Endothelial cell of umbilical vein (primary cell): ENCODE measurements at places on chromosomes 7 and 10. TPM values are rescaled to one million over a fixed set of nuclear protein-coding genes. Genes with fewer than 3 reads are reported as not detected.
A peak's percentile ranks its signal among the peaks of the same experiment; 100 is the strongest.

- no peak for DNase-seq
- H3K27ac ChIP-seq: no peak overlapping the region
- H3K4me1 ChIP-seq: peaks cover 13% of the 10 kb centered on the region
These were observed 2.5 kb downstream of the ACTR3B start for GRCh38 chr7:152762056-152762455.

DNA sequence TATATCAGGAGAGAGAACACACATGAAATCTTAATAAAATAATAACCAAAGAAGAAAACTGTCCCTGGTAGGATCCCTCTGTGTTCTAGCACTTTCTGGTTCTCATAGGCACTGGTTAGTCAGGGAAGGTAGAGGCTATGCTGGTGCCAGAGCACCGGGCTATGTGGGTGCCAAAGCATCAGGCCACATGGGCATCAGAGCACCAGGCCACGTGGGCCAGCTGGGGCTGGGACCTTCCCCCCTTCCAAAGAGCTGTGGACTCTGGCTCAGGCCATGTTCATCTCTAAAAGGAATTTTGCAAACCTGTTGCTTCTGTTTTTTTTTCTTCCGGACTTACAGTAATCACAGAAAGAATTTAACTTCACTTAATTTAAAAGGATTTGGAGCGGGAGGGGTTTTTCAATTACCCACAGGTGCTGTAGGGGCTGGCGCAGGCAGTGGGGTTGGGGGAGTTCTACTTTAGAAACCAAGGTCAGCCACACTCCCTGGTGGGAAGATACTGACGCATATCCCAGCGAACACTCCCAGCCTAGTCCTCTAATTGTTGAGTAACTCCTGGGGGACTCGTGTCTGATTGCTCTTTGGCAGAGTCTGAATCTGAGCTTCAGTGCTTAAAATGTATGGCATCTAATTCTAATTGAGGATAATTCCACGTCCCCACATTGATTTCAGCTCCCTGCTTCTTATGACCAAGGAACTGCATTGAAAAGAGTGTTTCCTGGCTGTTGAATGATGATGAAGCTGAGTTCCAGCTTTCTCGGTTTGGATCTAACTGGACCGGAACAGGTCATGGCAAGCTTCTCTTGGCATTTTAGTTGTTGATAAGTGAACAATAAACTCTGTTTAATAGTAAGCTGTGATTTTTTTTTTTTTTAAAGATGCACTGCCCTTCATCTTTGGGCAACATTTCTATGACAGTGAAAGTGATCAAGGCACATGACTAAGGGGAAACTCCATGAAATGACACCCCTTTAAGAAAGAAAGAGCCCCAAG, 110.7 kb upstream of the FZD8 start:
- H3K36me3 ChIP-seq: no peaks in the 10 kb centered on the region
- no peak overlapping the region for H3K4me3 ChIP-seq
- no peak for DNase-seq
- no peak overlapping the region for H3K27ac ChIP-seq
- no peaks in the 10 kb centered on the region for H3K4me1 ChIP-seq
- H3K27me3 ChIP-seq: peaks cover under 1% of the 10 kb centered on the region

- no peak overlapping the region for H3K27ac ChIP-seq
- no peaks in the 10 kb centered on the region for H3K4me1 ChIP-seq
- no peak overlapping the region for H3K4me3 ChIP-seq
- no peaks in the 10 kb centered on the region for H3K27me3 ChIP-seq
- no peak for DNase-seq
These were observed 1050.0 kb upstream of the GHITM start for GRCh38 chr10:83089335-83089734.

DNA sequence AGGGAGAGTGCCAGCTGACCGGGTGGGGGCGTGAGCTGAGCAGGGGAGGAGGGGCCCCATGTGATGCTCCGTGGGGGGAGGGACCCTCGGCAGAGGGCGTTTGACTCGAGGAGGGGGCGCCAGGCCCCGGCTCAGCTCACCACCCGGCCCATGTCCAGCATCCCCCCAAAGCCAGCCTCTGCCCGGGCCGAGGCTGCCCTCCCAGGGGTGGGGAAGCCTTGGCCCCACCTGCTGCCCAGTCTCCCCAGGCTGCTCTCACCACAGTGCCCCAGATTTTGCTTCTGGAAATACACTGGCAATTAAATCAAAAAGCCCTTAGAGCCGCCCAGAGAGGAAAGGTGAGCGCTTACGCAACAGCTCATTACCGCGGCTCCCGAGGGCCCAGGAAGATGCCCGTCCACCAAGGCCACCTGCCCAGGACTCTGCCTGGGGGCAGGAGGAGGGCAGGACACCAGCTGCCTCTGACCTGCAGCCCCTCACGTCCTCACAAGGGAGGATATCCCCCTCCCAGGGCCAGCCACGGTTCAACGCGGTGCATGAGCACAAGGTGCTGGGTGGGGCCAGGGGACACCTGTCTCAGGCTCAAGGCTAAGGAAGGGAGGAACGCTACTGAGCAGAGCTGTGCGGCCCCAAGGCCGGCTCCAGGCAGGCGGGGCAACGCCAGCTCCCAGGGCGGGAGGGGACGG, 70.0 kb upstream of the INPP5A start:
- no peak overlapping the region for H3K4me3 ChIP-seq
- no peak overlapping the region for H3K27ac ChIP-seq
- no peaks in the 10 kb centered on the region for H3K36me3 ChIP-seq

GRCh38 chr7:47351233-47352154, 230.4 kb downstream of the TNS3 start:
- no peak for DNase-seq
- H3K36me3 ChIP-seq: no peaks in the 10 kb centered on the region
- no peaks in the 10 kb centered on the region for H3K4me1 ChIP-seq
- H3K27ac ChIP-seq: no peak overlapping the region

DNA sequence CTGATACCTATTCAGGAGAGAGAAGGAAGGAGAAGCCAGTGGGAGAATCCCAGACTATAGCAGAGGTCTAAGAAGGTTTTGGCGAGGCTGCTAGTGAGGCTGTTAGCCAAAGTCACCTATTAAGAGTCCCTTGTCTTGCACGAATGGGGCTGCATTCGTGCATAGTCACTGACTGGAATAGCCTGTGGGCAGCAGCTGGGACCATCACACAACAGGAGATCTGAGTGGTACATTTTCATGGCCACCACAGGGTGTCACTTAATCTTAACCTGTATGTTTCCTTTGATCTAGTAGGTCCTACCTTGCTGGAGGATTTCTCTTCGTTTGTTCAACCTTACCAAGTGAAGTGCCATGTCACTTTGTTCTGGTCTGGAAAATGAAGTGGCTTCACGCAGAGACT, 319.9 kb downstream of the BMPER start:
- no peak for DNase-seq
- H3K36me3 ChIP-seq: no peaks in the 10 kb centered on the region
- no peaks in the 10 kb centered on the region for H3K27me3 ChIP-seq
- H3K4me1 ChIP-seq: no peaks in the 10 kb centered on the region

DNA sequence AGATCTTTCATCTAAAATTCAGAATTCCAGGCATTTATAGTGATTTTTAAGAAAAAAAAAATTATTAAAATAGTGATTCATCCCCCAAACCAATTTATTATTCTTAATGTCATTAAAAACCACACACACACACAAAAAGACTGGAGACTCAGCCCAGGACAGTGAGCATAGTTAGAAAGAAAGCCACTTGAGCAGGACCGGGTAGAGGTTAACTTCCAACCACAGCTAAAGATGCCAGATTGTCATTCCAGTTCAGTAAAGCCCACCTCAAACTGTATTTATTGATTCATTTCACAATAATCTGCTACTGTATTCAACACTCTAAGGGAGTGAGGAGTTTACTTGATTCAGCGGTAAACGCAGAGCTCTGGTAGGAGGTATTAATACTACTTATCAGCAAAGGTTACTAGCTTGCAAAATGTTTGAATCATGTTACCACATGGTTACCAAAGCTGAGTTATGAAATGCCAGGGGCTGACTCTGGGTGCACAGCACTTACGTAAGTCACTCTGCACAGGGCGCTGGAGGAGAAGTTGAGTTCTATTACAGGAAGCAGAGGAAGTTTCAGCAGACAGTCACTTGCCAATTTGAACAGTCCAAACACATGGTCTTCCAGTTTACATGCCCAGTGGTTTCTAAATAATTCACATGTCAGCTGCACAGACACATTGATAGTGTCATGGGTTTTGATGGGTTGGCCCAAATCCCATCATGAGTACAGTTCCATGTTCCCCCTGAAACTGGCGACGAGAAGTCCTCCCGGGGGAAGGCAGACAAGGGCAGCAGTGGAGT, 64.6 kb downstream of the KLF6 start:
- no peaks in the 10 kb centered on the region for H3K36me3 ChIP-seq
- no peak overlapping the region for H3K4me3 ChIP-seq
- peak; percentile 14 for DNase-seq
- no peaks in the 10 kb centered on the region for H3K4me1 ChIP-seq
- no peak overlapping the region for H3K27ac ChIP-seq

- DNase-seq: peak; percentile 62
- peak overlapping the region; percentile 72 for H3K27ac ChIP-seq
- no peaks in the 10 kb centered on the region for H3K27me3 ChIP-seq
- peaks cover 23% of the 10 kb centered on the region for H3K36me3 ChIP-seq
These were observed 1.8 kb downstream of the BRI3 start for GRCh38 chr7:98283127-98283886.

DNA sequence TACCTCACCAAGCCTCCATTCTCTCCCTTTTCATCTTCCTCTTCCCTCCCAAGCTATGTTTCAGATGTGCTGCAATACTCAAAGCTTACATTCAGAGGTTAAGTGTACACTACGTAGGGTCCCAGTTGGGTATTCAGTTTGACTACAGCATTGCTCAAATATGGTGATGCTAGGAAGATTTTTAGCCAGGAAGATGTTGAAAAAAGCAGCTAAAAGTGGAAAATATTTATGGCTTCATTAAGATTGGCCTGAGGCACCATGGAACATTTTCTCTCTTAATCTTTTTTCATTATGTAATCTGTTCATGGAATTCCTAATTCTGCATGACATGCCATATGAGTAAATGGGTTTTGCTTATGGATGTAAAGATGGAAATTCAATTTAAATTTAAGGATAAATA, 72.0 kb upstream of the ABCB5 start:
- no peaks in the 10 kb centered on the region for H3K36me3 ChIP-seq
- no peak overlapping the region for H3K27ac ChIP-seq
- peaks cover 14% of the 10 kb centered on the region for H3K4me1 ChIP-seq
- no peaks in the 10 kb centered on the region for H3K27me3 ChIP-seq

The STEAP4 gene
- not detected in 2 replicates for total RNA-seq

GRCh38 chr10:60652628-60653027, 125.7 kb upstream of the CDK1 start:
- no peaks in the 10 kb centered on the region for H3K27me3 ChIP-seq
- no peak overlapping the region for H3K27ac ChIP-seq
- DNase-seq: no peak

- H3K27me3 ChIP-seq: no peaks in the 10 kb centered on the region
- no peak overlapping the region for H3K27ac ChIP-seq
- no peaks in the 10 kb centered on the region for H3K4me1 ChIP-seq
- DNase-seq: no peak
These were observed 138.8 kb downstream of the DKK1 start for GRCh38 chr10:52452600-52453493.

- no peak overlapping the region for H3K27ac ChIP-seq
- H3K4me1 ChIP-seq: no peaks in the 10 kb centered on the region
- H3K36me3 ChIP-seq: no peaks in the 10 kb centered on the region
- DNase-seq: peak; percentile 37
These were observed 55.1 kb downstream of the PDZD8 start for GRCh38 chr10:117320050-117320665.

GRCh38 chr10:132641401-132641800, 103.8 kb downstream of the INPP5A start:
- peaks cover 2% of the 10 kb centered on the region for H3K4me1 ChIP-seq
- no peak overlapping the region for H3K27ac ChIP-seq
- no peak for DNase-seq
- no peaks in the 10 kb centered on the region for H3K27me3 ChIP-seq
- H3K36me3 ChIP-seq: no peaks in the 10 kb centered on the region

The HUS1 gene
- 45.0 and 49.7 TPM in 2 replicates for total RNA-seq

DNA sequence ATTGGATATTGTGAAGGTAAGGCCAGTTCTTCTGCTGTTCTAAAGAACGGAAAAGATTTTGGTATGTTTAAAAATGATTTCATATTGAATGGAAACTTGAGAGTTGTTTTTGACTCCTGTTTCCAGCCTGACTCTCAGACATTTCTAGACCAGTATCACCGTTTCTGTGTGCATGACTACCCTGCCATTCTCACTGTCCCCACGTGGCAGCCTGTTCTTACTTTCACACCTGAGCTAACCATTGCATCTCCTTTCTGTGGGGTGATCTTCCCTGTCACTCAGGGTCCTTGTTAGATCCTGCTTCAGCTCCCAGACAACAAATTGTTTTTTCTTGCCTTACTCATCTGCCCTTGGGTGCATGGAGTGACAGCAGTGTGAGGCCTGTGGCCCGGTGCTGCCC, 38.9 kb downstream of the GLRX3 start:
- no peak for DNase-seq
- H3K36me3 ChIP-seq: peaks cover 5% of the 10 kb centered on the region
- H3K27ac ChIP-seq: no peak overlapping the region
- H3K27me3 ChIP-seq: no peaks in the 10 kb centered on the region
- no peaks in the 10 kb centered on the region for H3K4me1 ChIP-seq
- no peak overlapping the region for H3K4me3 ChIP-seq

The LRWD1 gene
- 22.7 and 25.3 TPM in 2 replicates for total RNA-seq

DNA sequence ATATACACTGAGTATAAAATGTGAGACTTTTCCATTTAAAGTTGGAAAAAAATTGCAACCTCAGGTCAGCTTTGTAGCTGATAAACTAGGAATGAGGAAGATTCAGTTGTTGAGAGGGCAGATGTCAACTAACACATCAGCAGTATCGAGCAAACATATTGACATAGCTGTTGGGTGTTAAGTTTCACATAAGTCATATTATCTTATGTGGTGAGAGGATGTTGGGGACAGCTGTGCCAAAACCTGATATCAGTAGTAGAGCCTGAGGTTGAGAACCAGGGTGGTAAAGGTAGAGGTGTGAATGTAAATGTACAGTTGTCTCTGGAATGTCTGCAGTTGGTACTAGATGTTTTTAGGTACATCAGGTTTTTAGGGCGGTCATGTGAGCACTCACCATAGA, 5.0 kb downstream of the ZRANB1 start:
- no peak for DNase-seq
- no peak overlapping the region for H3K27ac ChIP-seq
- H3K4me3 ChIP-seq: no peak overlapping the region
- peaks cover 3% of the 10 kb centered on the region for H3K36me3 ChIP-seq

DNA sequence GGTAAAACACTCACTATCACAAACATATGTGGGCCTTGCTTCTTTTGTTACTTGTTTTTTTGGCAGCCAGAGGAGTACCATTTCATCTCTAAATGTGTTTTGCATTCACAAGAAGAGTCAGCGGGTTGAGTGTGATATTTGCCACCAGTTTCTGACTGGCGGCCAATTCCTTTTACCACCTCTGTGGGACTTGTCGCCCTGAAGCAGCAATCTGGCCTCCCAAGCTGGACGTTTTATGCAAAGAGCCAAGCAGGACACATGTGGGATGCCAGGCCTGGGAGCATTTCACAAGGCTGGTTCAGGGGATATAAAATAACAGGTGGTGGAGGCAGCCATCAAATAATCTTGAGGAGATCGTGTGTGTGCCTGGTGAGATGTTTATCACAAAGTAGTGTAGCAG, 61.8 kb upstream of the TRIL start:
- no peak overlapping the region for H3K4me3 ChIP-seq
- no peaks in the 10 kb centered on the region for H3K36me3 ChIP-seq
- no peak overlapping the region for H3K27ac ChIP-seq
- no peaks in the 10 kb centered on the region for H3K27me3 ChIP-seq
- no peaks in the 10 kb centered on the region for H3K4me1 ChIP-seq

The PDE6C gene
- total RNA-seq: not detected in 2 replicates

- H3K27me3 ChIP-seq: peaks cover 2% of the 10 kb centered on the region
- no peaks in the 10 kb centered on the region for H3K36me3 ChIP-seq
- H3K4me1 ChIP-seq: no peaks in the 10 kb centered on the region
- no peak overlapping the region for H3K4me3 ChIP-seq
- DNase-seq: no peak
- no peak overlapping the region for H3K27ac ChIP-seq
These were observed 95.7 kb downstream of the RBM20 start for GRCh38 chr10:110739811-110740271.
